ENCODE measurements at places on chromosomes 1 and 21.

DNA sequence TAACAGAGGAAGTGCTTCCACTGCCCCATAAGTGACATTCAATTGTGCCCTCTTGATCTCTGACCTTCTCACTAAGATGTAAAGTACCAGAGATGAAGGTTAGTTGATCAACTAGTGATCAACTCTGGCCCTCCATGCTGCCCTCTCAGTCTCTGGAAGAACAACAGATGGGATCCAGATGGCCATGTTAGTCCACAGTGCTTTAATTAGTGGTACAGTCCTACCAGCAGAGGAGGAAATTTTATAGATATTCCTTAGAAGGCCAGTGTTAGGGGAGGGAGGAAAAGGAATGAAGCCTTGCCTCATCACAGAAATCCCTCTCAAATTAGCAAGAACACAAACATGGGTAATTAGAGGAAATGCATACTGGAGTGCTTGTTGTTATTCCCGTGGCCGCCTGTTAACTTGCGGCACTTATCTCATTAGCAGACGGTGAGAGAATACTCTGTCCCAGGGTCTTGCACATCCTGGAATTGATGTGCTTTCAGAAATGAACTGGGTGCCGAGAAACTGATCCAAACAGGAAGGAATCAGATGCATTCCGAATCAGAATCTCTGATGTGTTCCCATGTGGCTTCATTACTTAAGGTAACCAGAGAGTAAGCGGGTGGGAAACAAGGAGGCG is 91.1 kb upstream of the RGS4 start:
- DNase-seq = no peak

DNA sequence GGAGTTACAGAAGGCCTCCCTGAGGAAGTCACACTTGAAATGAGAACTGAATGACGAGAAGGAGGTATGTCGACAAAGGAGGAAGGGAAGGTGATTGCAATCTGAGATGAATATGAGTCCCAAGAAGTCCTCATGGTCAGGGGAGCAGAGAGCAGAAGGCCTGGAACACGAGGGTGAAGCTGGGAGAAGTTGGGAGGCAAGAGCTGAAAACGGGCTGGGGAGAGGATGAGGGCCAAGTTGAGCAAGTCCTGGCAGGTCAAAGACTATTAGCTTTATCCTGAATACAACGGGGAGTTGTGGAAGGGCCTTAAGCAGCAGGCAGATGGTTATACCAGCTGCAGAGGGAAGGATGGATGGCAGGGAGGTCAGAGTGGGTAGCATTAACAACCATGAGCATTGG is 89.5 kb downstream of the KCNJ15 start:
- DNase-seq = no peak

GRCh38 chr1:81756872-81757271 is 43.9 kb upstream of the ADGRL2 start:
- DNase-seq = no peak

- no peak for DNase-seq
Measured at GRCh38 chr1:85340427-85340826, 64.0 kb upstream of the BCL10 start.

DNA sequence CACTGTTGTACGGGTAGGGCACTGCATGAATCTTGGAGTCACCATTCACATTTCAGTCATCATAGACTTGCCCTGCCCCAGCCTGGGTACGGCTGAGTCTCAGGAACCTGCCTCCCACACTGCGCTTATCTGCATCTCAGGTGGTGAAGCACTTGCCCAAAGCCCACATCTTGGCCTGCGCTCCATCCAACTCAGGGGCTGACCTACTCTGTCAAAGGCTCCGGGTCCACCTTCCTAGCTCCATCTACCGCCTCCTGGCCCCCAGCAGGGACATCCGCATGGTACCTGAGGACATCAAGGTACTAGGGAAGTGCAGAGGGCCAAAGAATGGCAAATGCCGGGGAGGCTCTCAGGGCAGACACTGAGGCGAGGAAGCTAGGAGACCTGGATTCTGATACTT is 11.7 kb downstream of the RHOC start:
- no peak for DNase-seq

- no peak for DNase-seq
Measured at GRCh38 chr1:46464915-46465314, 24.7 kb upstream of the DMBX1 start.

- no peak for DNase-seq
Measured at GRCh38 chr1:179082333-179082998, 596 bp downstream of the TOR3A start.

DNA sequence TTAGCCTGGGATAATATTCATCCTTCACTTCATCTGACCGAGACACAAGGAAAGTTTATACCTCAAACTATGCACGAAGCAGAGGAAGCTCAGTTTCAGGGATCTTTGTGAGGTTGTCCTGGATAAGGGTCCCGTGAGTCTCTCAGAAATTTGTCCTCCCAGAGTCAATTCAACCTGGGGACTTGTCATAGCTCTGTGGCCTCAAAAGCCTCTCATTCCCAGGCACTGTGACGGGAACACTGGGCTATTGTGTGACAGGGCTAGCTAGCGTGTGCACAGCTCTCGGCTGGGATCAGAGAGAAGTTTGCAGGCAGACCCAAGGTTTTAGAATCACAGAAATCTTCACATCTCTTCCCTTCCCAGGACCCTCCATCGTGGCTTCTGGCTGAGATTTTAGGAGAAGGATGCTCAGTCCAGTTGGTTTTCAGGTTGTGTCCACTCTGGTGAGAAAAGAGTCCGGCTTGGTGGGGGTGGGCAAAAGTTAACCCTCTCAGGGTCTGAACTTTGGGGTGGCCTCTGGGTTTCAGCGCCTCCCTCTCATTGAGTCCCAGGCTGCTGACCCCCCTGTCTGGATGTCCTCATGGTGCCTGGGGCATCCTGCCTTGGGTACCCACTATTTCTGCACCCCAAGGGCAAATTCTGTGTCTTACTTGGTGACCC is 20.4 kb upstream of the LBR start:
- DNase-seq = no peak

GRCh38 chr1:113226148-113226547 is 153.2 kb downstream of the LRIG2 start:
- no peak for DNase-seq

DNA sequence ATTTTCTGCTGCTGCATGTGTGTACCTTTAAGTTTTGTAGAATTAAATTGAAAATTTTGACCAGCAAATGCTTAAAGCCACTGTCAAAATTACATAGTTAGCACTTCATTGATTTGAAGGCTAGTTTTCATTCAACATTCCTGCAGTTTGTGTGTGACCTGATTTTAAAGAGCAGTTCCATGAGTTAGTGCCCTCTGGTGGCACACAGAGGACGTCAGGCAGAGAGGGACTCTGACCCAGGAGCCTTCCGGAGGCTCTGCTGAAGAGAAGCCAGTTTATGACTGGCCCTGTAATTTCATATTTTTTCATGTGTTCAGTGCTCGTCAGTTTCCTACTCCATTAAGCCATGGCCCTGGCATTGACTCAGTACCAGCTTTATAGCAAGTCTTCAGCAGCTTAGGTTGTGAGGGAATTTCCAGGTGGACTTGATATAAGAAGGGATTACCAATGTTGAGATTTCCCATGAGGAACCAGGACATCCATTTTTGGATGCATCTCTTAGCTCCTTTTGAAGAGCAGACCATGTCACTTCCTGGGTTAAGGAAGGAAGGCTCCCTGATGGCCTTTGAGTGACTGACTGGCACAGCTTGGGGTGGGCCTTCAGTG is 104.7 kb downstream of the CAMTA1 start:
- no peak for DNase-seq

DNA sequence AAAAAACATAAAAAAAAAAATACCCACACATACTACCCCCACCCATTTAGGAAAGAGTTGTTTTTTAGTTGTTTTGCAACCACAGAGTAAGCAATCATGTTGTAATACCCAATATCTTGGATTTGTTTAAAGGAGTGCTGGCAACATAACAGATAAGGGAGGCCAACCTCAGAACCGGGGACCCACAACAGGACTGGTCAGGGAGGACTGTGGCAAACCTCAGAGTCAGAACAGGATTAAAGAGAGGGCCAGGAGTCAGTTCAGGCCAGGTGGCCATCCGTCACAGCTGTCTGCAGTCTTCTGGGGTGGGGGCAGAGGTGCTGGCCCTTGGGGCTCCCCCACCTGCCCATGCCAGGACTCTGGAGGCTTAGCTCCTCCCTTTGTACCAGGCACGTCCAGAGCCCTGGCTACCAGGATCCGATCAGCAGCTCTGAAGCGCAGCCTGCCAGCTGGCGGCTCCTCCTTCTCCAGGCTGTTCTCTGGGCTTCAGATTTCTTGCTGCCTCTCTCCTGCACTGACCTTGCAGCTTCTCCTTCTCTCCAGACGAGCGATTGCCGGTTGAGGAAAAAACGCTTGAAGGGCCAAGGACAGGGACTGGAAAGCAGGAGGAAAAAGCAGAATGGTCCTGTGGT is 7.9 kb downstream of the H6PD start:
- DNase-seq = peak; percentile 61

DNA sequence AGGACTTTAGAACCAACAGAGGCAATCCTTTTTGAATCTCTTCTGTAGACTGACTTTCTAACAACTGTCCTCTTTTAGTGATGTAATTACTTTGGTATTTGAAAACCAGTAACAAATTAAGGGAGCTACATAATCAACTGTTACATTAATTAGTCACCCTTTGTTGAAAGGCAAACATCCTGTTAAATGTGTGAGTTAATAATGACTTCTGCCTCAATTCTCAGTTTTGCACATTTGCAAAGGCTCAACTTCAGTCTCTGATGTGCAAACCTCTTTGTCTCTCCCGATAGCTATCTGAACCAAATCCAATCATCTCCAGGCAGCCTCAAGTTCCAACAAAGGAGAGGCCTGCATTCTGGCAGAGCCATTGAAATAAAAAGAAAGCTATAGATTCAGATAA is 135.4 kb upstream of the C8B start:
- no peak for DNase-seq

DNA sequence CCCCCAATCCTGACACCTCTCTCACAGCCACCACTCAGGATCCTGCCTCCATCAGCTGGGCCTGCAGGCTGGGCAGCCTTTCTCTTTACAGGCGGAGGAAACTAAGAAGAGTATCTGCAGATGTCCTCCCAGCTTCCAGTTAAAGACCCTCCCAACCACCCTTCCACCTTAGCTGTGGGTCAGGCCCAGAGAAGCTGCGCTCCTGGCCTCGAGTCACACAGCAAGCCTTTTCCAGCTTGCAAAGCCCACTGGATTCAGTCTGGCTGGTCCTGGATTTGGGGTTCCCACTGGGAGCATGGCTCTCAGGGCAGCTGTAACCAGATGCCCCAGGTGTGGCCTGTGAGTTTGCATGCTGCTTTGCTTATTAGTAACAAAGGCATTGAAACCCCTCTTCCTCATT is 19.9 kb downstream of the KCNQ4 start:
- DNase-seq = no peak

Data from anterior cingulate cortex (tissue), 58 donors.